NCI-H1694 treated with DMSO at 0.1 percent for 48 hours (cell line): ENCODE measurements at places on chromosomes 6 and 20.

DNA sequence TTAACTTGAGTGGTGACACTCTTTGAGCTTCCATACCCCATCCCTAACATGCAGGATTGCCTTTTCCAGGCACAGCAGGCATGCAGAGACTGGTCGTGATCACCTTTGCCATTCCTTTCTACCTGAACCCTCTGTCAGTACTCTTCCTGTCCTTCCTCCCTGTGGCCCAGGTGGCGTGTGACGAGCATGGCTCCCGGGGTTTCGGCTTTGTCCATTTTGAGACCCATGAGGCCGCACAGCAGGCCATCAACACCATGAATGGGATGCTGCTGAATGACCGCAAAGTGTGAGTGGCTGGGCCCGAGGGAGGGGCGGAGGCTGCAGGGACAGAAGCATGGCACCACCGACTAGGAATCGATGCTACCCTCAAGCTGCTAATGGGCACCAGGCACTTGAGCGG, 6.7 kb downstream of the PABPC1L start:
- no peak for DNase-seq

GRCh38 chr6:30727920-30728553, 7.9 kb downstream of the TUBB start:
- no peak for DNase-seq

DNA sequence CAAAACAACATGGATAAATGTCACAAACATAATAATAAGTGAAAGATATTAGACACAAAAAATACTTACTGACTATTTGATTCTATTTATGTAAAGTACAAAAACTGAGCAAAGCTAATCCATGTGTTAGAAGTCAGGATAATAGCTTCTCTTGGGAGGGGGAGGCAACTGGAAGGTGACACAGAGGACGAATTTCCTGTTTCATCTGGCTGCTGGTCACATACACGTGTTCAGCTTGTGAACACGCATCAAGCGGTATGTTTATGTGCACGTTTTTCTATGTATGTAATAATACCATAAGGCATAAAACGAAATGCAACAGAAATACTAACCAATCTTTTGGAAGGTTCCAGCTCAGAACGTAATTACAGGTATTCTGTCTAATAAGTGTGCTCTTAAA, 54.3 kb downstream of the MKKS start:
- no peak for DNase-seq

DNA sequence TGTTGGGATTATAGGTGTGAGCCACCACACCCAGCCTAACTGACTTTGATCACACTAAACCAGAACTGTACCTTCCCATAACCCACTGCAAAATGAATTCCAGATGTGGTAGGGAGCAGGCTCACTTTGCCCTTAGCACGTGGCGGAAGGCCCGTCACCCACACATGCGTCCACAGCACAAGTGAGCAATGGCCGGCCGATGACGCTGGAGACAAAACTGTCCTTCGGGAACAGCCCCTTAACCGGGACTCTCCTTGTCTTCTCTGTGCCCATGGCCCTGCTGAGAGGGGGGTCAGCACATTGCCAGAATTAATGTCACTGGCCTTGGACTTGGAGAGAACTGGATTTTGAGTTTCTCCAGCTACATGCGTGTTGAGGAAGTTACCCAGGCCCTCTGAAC, 107.2 kb downstream of the TOX2 start:
- no peak for DNase-seq

DNA sequence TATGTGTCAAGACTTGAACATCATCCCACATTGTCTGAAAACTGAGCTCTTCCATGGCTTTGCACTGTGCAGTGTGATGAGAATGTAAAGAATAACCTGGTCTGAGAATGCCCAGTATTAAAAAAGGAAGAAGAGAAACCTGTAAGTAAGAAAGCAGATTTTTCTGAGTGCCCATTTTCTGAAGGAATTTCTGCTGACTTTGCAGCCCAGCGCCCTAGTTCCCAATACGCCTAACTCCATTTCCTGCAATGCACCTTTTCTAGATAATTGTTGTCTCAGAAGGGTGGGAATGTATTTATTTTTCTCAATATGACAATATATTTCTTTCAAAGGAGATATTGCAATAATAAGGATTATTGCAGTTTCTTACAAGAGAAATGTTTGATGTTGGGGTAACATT, 231.5 kb downstream of the HAO1 start:
- DNase-seq: no peak

DNA sequence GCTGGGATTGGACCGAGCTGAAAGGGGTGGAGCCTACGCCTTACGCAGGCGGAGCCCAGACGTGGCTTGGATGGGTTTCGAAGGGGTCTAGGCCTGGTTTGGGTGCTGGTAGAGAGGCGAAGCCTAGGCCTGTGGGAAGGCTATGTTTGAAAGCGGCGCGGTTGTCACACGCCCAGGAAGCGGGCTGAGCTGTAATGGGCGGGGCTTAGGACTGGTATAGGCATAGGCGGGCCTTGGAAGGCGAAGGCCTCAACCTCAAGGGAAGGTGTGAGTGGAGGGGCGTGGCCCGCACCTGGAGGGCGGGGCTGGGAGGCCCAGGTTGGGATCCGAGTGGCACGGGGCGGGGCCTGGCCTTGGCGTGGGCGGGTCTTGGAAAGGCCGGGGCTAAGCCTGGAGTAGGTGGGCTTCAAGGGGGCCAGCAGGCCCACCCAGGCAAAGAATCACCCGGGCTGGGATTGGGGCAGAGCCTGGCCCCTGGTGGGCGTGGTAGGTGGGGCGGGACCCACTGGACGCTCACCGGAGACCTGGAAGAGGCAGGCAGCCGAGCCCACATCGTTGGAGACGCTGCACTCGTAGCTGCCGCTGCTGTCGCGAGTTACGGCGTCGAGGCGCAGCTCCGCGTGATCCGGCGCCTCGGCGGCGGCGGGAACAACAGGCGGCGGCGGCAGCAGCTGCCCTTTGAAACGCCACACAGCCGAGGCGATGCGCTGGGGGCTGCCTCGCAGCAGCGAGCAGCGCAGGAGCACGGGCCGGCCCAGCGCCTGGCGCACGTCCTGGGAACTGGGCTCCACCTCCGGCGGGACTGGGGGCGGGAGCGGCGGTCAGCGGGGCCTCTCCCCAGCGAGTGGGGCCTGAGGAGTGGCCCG, 49.0 kb downstream of the MDGA1 start:
- DNase-seq: no peak

DNA sequence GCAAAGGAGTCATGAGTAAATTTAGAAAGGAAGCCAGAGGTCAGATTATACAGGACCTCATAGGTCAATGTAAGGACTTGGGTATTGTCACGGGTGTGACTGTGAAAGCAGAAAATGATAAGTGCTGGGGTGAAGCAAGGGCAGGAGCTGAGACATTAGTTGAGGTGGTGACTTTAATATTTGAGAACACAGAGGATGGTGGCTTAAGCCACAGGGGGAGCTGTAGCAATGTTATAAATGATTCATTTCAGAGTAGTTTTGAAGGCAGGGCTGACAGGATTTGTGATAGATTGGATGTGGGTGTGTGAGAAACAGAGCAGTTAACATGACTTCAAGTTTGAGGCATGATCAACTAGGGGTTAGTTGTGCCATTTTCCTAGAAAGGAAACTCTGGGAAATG, 659.9 kb downstream of the EPM2A start:
- DNase-seq: no peak

- DNase-seq: no peak
These were observed 1.0 kb upstream of the LY6G6D start for GRCh38 chr6:31713991-31714684.

GRCh38 chr6:148761527-148762011, 14.7 kb downstream of the UST start:
- DNase-seq: no peak

DNA sequence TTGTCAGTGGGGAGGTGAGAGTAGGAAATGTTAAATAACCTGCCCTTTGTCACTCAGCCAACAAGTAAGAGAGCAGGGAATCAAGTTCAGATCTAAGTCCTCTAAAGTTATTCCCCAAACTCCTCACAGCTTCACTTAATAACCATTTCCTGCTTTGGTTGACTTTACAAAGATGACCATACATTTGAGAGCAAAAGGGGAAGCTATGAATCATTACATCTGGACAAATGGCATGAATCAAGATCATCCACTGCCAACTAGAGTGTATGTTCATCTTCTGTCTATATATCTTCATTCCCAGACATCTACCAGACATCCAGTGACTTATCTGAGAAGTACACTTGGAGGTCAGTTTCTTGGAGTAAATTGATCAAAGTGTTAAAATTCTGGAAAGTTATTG, 15.1 kb upstream of the HIVEP2 start:
- DNase-seq: no peak

DNA sequence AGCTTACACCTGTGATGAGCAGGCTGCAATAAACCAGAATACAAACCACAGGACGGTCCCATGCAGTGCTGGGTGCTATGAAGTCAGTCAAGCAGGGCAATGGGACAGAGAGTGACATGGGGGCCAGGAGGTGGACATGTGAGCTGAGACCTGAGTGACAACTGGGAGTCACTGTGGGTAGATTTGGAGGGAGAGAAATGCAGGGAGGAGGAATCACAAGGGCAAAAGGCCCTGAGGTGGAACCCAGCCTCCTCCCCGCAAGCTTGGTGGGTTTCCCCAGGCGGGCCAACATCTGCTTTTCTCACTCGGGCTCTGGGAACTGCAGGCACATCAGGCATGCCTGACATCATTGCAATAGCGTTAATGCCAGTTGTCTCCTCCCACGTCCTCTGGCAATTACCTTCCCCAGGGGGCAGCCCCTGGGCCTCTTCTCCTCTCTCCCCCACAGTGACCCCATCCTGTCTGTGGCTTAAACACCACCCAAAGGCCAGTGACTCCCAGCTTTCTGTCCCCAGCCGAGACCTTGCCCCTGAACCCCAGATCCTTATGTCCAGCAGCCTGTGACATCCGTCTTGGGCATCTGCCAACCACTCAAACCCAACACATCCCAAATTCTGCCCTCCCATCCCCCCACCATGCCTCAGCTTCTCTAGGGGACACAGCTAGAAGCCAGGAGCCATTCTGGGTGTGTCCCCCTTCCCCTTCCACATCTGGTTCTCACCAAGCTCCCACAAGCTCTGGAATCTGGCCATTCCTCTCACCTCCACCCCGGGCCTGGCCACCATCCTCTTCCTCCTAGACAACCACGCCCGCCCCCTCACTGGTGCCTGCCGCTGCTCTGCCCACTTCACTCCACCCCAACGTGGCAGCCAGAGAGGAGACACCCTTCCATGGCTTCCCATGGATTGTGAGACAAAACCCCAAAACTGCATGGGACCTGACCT, 28.2 kb downstream of the PDRG1 start:
- DNase-seq: peak; percentile 14
